Left hindlimb (tissue), 1 donor: ENCODE measurements at places on chromosomes 12 and 14.

DNA sequence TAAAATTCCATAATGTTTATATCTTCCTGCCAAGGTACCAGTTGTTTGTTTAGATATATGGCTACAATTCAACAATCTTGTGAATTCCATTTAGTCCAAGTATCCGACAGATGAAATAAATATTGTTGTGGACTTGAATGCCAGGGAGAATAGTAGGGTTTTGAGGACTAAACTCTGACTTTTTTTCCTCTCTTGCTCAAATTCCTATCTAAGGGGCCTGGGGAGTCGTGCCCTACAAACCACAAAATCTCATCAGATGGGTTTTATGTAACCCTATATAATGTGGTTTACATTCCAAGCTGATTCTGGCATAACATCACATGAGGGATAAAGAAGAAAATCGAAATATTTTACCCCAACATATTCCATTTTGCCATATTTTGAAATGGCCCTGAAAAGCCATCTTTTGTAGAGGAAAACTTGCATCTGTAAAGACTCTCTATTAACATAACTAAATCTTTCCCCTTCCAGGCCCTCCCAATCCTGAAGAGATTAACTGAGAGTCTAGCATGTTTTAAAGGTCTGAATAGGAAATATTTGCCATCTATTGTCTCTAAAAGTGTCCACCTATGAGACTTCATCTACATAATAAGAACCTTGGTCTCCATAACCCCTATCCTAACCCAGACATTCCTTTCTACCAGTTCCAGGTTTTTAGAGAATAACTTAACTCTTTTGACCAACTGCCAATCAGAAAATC lies 184.7 kb upstream of the KITLG start:
- no peak for DNase-seq

DNA sequence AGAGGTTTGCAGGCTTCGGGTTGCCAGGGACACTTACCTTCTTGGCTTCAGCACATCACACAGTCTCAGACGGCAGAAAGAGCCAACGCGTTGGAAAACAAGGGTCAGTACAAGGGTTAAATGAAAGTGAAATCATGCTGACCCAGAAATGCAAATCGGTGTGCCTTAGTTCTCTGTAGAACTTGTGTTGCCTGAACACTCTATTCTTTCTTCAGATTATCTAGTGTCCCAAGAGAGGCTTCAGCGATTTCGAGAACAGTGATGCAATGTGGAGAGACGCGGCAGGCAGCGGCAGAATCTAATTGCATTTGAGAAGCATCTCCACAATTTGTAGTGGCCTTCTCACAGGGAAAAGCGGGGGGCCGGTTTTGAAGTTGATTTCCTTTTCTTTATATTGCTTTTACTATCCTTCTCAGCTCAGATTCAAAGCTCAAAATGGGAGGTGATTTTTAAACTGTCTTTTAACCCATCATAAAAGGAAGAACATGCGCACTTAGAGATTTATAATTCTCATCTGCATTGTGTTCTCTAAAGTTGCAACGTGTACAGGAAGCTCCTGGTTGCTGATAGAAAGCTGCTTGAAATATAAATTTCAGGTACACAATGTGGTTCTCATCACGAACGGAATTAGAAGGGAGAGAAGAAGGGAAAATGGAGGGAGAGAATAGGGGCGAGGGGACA lies 67.8 kb upstream of the EGLN3 start:
- peak; percentile 32 for DNase-seq

DNA sequence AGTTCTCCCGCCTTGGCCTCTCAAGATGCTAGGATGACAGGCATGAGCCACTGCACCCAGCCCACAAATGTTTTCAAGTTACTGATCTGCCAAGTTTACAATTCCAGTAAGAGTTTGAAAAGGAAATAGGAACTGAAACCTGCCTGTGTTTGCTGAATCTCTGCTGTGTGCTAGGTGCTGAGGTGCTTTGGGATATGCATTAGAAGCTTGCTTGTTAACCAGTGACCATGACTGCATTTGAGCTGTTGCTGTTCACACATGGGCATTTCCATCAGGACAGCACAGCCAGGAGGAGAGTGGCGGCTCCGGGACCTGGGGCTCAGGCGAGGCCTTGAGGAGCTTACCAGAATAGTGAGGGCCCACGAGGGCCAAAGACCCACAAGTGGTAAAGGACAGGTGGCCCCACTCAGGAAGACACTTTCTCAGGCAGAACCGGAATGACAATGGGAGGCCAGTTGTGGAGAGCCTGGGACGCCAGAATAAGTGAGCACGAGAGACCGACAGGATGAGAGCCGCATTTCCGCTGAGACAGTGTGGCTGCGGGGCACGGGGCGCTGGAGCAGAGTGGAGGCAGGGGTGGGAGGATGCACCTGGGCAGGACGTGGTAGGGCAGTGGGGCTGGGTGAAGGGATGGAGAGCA lies 54.5 kb upstream of the MMP17 start:
- DNase-seq, result no peak

GRCh38 chr12:47900131-47901062 lies 4.4 kb downstream of the VDR start:
- DNase-seq, result no peak

- no peak for DNase-seq
Observed at GRCh38 chr12:99042226-99042625, 397.1 kb downstream of the APAF1 start.

GRCh38 chr12:54059668-54060067 lies 6.0 kb downstream of the HOXC4 start:
- no peak for DNase-seq

DNA sequence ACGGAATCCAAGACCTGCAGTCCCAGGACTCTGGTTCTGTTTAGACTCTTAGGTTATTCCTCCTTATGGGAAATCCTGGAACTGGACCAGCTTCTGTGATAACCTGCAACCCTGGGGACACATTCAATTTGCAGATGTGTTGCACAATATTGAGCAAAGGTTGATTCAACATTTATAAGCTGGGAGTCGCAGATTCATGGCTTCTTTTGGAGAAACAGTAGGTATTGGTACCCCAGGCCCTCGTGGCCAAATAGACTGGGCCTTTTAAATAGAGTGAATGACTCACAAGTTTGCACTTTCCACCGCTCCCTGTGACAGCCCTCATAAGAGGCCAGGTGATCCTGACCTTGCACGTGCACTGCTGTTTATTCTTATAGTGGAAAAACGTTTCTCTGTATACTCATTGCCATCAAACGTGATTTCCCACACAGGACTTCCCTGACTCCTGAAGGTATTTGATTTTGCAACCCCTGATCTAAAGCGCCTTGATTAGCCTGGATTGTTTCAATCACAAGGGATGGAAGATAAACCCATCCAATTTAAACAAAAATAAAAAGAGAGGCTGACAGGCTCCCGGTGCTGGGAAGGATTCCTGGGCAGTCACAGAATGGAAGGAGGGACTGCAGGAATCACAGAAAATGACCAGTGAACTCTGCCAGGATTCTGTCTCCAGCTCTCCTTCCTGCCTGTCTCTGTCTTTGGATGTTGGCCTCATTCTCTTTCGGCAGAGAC lies 98.0 kb downstream of the VCPKMT start:
- peak; percentile 58 for DNase-seq

- DNase-seq, result no peak
Observed at GRCh38 chr12:20376984-20377383, 8.6 kb downstream of the PDE3A start.

DNA sequence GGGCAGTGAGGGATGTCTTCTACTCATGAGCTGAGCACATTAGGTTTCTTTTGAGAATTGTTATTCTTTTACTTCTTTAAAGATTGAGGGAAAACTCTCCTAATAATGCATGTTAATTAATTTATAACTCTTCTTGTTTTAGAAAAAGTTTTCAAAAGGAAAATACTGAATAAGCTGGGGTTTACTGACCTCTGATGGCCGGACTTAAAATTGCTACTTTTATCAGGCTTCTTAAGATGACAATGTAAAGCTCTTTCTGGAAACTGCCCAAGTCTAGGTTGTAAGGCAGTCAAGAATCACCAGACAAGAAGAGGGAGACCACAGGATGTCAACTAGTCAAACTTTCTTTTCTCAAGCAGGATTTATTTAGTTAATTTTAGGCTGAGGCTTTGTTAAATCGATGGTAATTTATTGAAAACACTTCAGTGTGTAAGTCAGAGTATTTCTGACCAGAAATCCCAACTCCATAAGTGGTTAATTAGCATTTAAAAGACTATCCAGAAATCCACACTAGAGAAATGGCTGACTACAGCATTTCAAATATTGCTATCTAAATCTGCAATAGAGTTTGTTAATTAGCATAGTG lies 82.1 kb downstream of the AVPR1A start:
- no peak for DNase-seq

DNA sequence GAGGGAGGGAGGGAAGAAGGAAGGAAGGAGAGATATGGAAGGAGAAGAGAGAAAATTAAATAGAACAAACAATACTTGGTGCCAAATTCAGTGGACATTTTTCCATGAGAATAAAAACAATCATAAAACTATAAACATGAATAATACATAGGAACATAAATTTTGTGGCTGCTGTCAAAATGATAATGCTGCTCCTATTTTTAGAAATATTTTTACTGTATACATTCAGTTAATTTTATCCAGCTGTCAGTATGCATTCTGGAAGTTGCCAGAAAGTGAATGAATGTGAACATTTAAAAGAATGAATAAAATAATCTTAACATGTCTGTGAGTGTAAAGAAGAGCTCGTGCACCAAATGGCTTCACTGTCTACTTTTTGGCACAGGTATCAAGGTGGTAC lies 13.9 kb upstream of the PCED1B start:
- no peak for DNase-seq

GRCh38 chr14:65351493-65352194 lies 60.9 kb upstream of the FUT8 start:
- DNase-seq, result no peak

DNA sequence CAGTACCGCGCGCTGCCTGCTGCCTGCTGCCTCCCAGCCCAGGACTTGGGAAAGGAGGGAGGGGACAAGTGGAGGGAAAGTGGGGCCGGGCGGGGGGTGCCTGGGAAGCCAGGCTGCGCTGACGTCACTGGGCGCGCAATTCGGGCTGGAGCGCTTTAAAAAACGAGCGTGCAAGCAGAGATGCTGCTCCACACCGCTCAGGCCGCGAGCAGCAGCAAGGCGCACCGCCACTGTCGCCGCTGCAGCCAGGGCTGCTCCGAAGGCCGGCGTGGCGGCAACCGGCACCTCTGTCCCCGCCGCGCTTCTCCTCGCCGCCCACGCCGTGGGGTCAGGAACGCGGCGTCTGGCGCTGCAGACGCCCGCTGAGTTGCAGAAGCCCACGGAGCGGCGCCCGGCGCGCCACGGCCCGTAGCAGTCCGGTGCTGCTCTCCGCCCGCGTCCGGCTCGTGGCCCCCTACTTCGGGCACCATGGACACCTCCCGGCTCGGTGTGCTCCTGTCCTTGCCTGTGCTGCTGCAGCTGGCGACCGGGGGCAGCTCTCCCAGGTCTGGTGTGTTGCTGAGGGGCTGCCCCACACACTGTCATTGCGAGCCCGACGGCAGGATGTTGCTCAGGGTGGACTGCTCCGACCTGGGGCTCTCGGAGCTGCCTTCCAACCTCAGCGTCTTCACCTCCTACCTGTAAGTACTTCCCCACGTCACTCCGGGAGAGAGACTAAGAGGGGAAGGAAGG lies at the start of gene LGR5:
LGR5 (plus strand) TSS at position 186 of the 732 bp plus-strand sequence; CDS start at position 469, 283 bp downstream.
- DNase-seq, result peak; percentile 86

DNA sequence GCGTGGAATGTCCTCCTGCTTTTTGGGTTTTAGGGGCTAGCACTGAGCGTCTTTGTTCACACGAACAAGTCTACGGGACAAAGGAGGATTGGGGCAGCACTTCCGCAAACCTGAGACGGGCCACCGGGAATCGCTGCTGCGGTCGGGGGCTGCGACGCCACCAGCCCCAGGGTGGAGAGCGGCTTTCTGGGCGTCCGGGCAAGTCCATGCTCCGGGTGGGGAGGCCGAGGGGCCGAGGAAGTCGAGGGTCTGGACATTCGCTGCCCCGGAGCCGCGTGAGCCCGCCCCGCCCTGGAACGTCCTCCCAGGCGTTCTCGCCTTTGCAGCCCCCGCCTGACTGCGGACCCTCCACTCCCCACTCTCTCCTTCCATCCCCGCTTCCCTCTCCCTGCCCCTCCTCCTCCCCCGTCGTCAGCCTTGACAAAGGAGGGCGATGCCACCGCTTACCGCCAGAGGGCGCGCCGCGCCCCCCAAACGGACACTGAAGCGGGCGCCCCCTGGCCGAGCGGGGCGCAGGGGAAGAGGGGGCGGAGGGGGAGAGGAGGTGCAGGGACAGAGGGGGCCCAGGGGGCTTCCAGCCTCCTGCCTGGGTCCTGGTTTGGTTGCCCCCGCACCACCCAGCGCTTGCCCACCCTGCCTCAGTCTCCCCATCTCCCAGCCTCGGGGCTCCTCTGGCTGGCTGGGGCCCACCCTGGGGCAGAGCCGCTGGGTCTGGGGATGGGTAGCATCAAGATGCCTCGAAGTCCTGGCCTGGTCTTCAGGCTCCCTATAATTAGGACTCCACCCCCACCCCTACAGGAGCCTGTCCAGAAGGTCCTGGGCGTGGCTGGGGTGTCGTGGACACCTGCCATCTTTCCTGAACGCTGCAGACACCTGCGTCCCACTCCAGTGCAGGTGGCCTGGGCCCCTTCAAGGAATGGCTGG lies 39.1 kb upstream of the INF2 start:
- DNase-seq, result peak; percentile 81

- no peak for DNase-seq
Observed at GRCh38 chr12:13209436-13210235, 13.1 kb downstream of the EMP1 start.

DNA sequence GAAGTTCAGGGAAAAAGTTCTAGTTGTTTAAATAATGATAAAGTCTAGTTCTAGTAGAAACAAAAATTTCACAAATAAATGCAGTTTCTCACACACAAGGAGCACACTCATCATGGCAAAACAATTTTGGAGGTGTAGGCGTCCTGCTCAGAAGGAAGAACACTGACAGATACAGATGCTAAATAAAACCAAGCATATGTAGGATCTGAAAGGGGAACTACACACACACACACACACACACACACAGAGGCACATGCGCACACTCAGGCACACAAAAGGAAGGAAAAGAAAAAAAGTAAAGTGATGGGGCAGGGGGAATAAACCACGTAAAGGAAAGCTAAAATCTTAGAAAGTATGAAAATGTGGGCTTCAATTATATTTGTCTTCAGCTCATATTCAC lies 117.7 kb downstream of the SOX5 start:
- DNase-seq, result no peak

DNA sequence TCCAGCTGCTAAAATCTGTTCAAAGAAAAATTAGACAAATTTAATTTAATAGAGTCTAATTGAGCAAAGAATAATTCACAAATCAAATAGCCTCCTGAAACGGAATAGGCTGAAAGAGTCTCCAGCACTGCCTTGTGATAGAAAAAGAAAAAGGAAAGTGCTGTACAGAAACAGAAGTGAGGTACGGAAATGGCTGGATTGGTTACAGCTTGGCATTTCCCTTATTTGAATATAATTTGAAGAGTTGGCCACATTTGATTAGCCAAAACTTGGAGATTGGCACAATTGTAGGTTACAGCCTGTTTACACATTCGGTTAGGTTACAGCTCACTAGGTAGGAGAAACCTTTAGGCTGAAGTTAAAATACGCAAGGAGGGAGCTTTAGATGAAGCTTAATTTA lies 24.8 kb upstream of the PCED1B start:
- DNase-seq, result no peak
